Kidney capillary endothelial cell (primary cell): ENCODE measurements at places on chromosomes 3 and 15.

- no peak for DNase-seq
Measured at GRCh38 chr3:43328653-43329052, 42.3 kb downstream of the SNRK start.

- no peak for DNase-seq
Measured at GRCh38 chr3:63159764-63160163, 118.3 kb upstream of the SYNPR start.

DNA sequence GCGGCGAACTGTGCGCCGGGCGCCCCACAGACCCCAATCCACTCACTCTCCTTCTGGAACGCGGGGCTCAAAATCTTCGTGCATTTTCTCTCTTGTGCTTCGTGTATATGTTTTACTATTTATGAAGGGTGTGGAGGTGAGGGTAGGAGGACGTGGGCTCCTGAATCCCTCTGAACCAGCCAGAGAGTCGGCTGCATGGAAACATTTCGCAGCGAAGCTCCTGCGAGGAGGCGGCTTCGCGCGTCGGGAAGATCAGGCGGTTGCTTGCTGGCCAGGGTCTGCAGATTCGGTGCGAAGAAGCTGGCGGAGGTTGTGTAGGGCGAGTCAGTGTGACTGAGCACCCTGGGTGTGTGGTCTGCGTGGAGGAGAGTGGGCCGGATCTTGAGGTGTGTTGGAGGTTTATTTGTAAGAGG is 1.1 kb downstream of the CNTN4 start:
- DNase-seq = no peak

DNA sequence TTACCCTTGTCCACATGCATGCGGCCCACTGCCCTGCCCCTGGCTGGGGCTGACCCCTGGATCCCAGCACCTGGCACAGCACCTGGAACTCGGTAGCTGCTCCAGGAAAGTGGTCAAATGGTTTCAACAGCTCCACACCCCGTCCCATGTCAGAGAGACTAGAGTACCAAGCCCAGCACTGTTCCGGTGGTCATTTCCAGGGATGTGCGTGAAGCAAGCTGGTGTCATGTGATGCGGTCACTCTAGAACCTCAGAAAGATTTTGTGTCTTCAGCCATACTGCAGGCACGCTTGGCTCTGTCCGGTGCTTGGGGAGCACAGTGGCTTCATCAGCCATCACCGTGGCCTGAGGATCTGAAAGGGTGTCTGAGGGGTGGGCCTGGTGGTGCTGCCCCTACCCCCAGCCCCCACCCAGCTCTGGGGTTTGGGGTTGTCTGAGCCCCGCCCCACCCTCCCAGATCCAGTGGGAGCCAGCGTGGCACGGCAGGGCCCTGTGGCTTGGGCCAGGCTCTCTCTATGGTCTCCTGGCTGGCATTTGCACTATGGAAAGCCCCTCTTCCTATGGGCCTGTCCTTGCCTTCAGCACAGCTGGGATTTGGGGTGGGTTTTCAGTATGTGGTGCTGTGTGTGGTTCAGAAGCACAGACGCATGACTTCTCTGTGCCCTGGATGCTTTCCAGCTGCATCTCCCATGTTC is 15.3 kb downstream of the APBA2 start:
- no peak for DNase-seq

- no peak for DNase-seq
Measured at GRCh38 chr3:49607105-49607591, 52.9 kb downstream of the BSN start.

DNA sequence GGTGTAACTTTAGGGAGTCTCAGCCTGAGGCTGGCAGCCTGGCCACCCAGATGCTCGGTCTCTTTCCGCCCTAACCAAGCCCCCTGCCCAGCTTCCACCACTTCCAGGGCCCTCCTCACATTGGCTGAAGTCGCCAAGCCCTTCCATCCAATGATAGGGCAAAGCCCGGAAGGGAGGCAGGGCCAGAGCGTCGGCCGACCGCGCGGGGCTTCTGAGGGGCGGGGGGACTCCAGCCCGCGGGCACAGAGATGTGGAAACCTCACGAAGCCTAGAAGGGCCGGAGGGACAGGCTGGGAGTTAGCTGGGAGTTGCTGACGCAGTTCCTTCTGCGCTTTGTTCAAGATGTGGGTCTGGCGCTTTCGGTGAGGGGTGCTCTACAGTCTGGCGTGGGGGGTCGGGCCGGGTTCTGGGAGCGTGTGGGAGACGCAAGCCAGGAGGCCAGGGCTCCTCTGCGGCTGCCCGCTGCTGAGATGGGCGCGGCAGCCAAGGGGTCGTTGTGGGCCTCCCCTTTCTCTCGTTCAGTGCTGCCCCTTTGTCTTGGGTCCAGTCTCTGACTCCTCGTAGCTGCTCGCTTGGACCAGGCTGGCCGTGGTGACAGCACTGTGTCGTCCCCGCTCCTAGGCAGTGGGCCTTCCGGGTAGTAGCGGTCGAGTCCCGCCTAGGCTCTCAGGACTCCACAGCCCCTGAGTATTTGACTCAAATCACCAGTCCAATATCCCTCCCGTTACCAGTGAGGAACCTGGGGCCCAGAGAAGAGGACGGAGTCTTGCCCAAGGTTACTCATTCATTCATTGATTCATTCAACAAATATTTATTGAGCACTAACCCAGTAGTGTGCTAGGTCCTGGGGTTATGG is at the start of gene ZNF660:
ZNF660 (plus strand) TSS at position 319 of the 856 bp plus-strand sequence. CDS start 9,230 bp downstream, outside the sequence.
- peak; percentile 10 for DNase-seq

- no peak for DNase-seq
Measured at GRCh38 chr15:39362821-39363561, 217.9 kb upstream of the THBS1 start.

- no peak for DNase-seq
Measured at GRCh38 chr15:23565395-23566070, at the start of gene MKRN3. TSS of gene MKRN3 (plus strand) at chr15:23565674. CDS start at chr15:23565783, 109 bp downstream.

- no peak for DNase-seq
Measured at GRCh38 chr3:194220901-194221326, 85.0 kb downstream of the HES1 start.

- DNase-seq = no peak
Measured at GRCh38 chr3:121748680-121749275, 763 bp downstream of the GOLGB1 start.

DNA sequence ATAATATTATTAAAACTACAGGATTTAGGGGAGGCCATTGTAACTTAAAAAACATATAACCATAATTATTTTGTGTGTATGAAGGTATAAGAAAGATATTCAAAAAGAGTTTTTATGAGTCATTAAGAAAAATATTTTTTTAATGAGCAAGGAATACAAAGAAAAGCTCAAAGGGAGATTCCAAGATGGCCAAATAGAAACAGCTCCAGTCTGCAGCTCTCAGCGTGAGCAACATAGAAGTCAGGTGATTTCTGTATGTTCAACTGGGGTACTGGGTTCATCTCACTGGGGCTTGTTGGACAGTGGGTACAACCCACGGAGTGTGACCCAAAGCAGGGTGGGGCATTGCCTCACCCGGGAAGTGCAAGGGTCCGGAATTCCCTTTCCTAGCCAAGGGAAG is 336.1 kb downstream of the TBL1XR1 start:
- DNase-seq = no peak

DNA sequence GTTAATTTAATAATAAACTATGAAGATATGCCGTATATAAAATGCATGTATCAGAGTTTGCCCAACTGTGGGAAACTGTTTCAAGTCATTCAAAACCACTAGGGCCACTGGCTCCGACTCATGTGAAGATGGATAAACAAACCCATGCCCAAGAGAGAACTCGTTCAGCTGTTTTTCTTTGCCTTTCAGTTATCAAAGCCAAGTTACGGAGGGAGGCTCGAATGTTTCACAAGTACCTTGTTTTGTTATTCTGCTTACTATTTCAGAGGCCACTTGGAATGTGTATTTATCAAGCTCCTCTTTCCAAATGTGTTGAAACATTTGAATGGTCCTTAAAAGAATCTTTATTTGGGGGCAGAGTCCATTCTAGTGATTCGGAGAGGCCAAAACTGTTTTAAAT is 82.1 kb downstream of the DUT start:
- DNase-seq = no peak

DNA sequence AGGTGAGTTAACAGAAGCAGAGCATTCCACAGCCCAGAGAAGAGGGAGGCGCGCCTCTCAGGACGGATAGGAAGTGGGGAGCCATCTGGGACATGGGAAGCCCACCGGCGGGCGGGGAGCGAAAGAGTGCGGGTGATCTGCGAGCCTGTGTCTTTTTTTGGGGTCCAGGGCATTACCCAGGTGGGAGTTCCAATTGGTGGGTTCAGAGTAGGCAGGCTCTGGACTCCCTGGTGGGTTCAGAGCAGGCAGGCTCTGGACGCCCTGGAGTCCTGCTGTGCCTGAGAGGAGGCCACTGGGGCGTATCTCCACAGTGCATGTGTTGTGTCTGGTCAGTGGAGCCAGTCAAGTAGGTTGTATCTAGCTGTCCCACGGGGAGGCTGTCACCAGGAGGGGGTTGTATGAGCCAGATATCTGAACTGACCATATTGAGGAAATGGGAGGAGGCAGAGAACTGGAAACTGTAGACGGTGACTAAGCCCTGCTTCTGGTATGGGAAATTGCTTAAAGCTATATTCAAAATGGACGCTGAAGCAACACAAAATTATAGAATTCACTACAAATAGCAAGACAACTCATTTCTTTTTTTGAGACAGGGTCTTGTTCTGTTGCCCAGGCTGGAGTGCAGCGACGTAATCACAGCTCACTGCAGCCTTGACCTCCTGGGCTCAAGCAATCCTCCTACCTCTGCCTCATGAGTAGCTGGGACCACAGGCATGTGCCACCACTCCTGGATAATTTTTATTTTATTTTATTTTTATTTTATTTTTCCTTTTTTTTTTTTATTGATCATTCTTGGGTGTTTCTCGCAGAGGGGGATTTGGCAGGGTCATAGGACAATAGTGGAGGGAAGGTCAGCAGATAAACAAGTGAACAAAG is 34.5 kb upstream of the CHST2 start:
- DNase-seq = peak; percentile 92

GRCh38 chr3:53978386-53978785 is 86.7 kb upstream of the SELENOK start:
- no peak for DNase-seq
